Mammary epithelial cell (primary cell): ENCODE measurements at places on chromosomes 7 and 10. TPM values are rescaled to one million over a fixed set of nuclear protein-coding genes. Genes with fewer than 3 reads are reported as not detected.

Gene CYP26A1
- not detected for total RNA-seq

DNA sequence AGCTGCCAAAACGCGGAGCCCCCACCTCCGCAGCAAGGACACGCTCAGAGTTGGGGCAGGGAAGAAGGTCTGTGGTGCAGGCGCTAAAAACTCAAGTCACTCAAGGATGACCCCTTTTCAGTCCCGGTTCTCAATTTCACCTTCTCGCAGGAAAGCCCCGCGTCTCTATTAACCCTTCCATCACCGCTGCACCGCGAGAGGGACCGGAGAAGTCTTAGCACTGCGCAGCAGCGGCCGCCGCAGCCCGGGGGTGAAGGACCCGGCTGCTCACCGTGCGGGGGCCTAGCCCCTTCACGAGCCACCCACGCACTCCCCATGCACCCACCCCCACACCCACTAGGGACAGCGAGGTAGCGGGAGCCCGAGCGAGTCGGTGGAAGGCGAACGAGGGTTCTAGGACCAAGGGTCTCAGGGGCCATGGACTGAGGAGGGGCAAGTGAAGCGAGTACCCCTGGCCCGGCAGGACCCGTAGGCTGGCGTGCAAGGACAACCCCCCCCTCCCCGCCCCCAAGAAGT is 162.9 kb downstream of the SH3PXD2A start:
- DNase-seq = no peak

- DNase-seq = peak; percentile 57
These were observed 903 bp upstream of the KCNMA1 start for GRCh38 chr10:77638321-77639101.

Gene TBX20
- total RNA-seq = not detected

DNA sequence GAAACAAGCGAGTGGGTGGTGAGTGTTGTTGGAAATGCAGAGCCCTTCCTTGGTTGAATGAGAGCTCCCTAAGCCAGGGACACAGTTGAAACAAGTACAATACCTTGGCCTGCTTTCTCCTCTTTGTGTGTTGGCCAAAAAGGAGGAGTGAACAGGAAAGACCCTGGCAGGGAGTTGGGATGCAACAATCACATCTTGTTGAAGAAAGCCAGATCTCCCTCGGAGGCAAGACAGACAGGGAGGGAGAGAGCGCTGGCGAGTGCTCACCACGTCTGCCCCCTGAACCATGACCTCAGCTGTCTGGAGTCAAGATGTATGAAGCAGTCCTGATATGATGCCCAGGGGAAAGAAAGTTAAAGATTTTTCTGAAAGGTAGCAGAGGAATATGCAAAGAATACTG is 66.8 kb downstream of the ADAM12 start:
- DNase-seq = no peak

DNA sequence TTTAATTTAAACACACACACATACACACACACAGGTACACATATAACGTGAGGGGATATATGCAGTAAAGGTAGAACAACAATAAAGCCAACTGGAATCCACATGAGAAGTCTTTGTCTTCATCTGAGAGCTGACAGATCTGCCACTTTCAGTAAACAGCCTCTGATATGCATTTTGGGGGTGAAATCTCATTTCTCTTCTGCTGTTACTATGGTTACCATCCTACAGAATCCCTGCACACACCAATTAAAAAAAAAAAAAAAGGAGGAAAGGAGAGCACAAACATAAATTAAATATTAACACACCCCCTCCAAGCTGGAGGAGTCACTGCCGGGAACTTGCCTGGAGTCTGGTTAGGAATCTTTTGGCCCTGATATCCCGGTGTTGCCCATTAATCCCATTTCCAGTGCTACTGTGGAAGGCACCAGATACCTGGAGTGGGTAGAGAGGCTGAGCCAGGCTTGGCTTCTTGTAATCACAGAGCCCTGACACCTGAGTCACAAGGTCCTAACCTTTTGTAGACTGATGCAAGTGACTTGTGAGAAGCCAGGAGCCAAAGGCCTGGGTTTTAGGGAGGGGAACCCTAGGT is 169.1 kb downstream of the LHFPL3 start:
- DNase-seq = no peak

- DNase-seq = no peak
These were observed 206.1 kb upstream of the NPSR1 start for GRCh38 chr7:34451923-34452322.

Gene APBB1IP
- total RNA-seq = not detected

GRCh38 chr10:118768041-118768919 is 13.5 kb upstream of the CACUL1 start:
- no peak for DNase-seq

GRCh38 chr7:32075612-32076011 is 5.4 kb upstream of the PDE1C start:
- DNase-seq = no peak

DNA sequence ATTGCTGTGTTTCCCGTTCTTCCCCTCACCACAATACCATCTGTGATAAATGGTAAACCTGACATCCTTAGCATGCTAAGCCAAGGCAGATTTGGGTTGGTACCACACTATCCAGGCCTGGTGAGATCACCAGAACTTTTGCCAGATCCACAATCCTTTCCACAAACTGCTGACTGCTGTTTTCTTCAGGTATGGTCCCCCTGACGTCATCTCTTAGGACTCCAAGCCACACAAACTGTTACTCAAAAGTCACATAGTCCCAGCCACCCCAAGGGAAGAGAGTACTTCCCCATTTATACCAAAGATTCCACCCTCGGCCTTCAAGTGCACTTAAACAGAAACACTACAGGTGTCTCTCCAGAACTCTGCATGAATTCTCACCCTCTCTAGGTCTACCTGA is 34.8 kb downstream of the SLC25A13 start:
- no peak for DNase-seq

GRCh38 chr7:27997188-27997707 is 183.3 kb downstream of the JAZF1 start:
- no peak for DNase-seq

Gene STRIP2
- 12.5 and 13.0 TPM in 2 replicates for total RNA-seq

DNA sequence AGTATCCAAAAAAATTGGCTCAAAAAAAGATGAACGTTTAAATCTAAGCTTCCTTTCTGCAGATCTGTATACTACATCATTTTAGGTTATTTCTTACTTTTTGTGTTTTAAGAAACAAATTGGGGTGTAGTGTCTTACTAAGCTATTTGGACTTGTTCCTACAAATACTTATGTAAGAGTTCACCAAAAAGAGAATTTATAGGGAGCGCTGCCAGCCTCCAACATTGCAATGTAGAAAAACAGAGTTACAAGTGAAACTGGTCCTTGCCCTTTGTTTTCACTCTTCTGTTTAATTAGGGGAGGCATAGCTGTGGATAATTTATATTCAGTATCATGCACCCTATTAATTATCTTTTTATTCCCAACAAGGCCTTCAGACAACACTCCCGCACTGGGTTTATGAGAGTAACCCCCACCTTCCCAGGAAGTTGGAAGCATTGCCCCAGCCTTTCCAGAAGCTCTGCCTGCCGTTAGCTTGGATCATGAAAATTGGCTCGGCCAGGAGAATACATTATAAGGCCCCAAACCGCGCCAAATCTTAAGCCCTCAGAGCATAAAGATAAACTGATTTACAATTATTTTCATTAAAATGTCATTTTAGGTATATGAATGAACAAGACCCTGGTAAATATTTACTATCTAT is 261.8 kb upstream of the KLF6 start:
- no peak for DNase-seq

GRCh38 chr7:108109221-108109908 is 20.8 kb downstream of the LAMB4 start:
- no peak for DNase-seq

GRCh38 chr7:74029089-74029785 is 1.3 kb downstream of the ELN start:
- DNase-seq = no peak

DNA sequence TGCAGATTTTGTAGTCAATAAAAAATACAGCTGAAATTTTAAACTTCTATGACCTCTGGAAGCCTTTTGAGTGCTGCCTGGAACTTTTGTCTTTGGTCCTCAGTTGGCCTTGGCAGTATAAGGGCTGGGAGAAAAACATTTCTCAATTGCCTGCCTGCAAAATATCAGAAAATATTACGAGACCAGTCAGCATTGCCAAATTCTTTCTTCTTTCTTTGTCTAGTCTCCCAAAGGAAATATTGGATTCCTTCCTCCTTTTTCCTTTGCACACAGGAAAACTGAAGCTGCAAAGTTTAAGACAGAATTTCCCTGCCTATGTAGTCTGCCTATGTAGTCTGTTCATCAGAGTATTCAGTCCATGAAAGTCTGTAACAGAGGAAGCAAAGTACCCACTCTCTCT is 95.9 kb downstream of the CHRM2 start:
- DNase-seq = no peak

DNA sequence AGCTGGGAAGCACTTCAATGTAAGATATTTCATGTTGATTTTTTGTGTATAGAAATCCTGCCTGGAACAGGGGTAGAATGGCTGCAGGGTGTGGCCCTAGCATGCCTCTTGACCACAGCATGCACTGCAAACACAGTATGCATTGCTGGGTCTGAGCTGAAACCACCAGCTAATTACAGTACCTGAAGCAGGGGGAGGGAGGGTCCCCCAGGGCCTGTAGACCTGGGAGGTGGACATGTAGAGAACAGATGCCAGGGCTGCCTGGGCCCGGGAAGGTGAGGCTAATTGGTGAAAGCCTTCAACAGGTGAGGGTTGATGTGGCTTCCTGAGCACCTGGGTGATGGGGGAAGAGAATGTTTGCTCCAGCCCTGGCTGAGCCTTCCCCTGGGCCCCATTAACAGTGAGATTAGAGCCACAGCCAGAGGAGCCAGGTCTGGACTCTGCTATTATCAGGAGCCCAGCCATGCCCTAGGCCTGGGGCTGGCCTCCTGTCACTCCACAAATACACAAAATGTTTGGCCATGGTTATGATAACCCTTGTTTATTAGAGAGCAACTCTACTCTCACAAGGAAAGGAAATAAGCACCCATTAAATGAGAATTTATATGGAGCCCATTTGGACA is 83.3 kb downstream of the PLXNA4 start:
- no peak for DNase-seq

DNA sequence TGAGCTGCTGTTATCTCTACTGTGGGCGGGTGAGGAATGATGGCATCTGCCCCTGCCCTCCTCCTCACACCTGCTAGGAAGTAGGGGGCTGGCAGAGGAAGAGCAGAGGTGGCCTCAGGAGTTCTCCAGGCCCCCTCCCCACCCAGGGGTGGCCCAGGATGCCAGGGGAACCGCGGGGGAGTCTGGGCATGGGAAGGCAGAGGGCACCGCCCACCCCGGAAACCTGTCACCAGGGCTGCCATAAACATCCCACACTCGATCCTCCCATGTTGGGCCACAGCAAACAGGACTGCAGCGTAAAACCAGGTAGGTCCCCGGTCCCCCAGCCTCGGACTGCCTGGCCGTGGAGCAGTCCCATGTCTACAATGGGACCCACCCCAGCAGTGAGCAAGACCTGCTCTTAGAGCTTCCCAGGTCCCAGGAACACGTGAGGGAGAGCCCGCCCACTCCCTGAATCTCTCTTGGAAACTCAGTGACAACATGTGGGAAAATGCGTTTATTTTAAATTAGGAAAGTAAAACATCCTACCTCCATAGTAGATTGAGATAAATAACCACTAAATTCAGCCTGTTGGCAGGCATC is 23.4 kb downstream of the EBF3 start:
- DNase-seq = no peak

DNA sequence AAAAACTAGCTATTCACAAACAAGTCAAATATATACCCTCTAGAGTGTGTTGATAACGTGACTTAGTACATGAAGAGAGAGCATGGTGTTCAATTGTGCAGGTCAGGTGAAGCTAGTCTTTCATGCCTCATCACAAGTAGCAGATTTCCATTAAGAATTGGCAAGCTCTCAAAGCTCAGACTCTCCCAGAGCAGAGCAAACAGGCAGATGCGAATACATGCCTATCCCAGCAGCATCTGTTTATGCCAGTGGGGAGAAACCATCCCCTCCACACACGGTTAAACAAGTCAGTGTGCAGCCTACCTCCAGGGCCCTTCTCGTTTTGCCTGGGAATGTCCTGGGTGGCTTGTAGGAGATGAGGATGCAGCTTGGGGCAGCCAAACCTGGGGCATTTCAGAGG is 532.5 kb upstream of the C7orf33 start:
- no peak for DNase-seq

GRCh38 chr7:71488308-71488707 is 356.4 kb downstream of the GALNT17 start:
- no peak for DNase-seq

Gene CALCR
- total RNA-seq = not detected in 2 replicates

DNA sequence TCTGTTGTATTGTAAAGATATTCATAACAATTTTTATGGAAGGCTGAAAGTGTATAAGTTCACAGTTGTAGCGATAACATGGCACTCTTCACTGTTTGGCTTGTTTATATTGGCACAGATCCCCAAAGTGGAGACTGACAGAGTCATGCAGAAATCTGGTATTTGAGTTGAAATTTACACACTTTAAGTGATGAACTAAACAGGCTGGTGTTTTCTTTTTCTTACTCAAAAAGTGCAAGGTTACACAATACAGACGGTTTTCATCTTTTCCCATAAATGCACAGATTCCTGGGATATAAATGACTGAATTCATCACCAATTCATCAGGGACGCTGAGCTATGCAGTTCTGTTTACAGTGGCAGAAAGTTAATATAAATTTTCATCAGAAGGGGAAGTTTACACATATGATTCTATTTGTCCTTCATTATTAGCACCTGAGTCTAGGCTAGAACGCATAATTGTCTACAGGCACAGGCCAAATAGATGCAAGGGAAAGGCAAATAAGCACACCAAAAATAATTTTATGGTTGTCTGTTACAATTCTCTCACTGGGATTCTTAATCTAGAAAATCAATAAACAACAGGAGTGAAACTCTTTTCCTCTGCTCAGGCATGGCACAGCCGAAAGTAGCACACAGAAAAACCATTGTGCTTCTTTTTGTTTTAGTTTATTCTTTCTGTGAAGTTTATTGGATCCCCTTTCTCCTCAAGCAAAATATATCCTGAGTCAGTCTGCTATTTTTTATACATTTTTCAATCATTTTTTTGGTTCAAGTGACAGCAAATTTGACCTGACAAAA is 88.0 kb downstream of the FOXP2 start:
- no peak for DNase-seq

DNA sequence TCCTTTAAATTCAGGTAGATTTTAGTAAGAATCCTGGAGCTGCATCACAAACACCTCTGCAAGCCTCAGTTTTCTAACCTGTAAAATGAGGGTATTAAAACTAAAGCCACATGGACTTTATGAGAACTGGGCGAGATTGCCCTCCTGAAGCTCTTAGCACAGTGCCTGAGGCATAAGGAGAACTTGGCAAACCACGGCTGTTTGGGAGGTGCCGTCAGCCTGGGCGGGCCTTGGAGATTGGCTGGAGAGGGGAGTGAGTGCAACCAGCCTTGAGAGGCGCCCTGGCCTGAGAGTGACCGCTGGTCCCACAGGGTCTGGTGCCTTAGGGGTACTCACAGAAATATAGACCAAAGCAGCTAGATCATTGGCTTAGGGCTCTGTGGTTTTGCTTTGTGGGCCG is 5.4 kb upstream of the TNS3 start:
- no peak for DNase-seq

GRCh38 chr7:133771788-133772419 is 355.2 kb upstream of the LRGUK start:
- peak; percentile 27 for DNase-seq
